ENCODE measurements at places on chromosomes 4 and X. TPM values are rescaled to one million over a fixed set of nuclear protein-coding genes. Genes with fewer than 3 reads are reported as not detected.

DNA sequence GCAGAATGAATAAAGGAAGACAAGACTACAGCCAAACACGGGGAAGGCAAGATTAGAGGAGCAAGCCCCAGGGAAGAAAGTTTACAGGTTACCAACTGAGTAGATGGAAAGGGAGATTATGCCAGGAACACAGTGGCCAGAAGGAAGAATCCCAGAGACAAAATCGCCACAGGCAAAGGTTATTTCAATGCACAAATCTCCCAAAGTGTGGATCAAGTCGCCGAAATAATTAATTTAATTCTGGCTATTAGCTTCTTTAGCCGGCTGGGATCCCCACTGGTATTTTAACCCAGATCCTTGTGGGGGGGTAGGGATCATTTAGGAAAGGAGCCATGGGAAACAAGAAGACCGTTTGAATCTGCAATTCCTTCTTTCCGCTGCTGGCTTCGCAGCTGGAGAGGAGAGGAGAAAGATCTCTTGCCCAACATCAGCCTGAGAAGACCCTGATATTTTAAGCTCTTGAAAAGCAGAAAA, 171.0 kb downstream of the DHX15 start:
- no peak for DNase-seq

The DUSP9 gene
- total RNA-seq: 0.91 TPM

GRCh38 chr4:70651864-70652506, 14.3 kb downstream of the JCHAIN start:
- no peak for DNase-seq

GRCh38 chr4:122086338-122087065, 65.6 kb upstream of the BLTP1 start:
- DNase-seq: no peak

The ANK2 gene
- total RNA-seq: 20.8 TPM

DNA sequence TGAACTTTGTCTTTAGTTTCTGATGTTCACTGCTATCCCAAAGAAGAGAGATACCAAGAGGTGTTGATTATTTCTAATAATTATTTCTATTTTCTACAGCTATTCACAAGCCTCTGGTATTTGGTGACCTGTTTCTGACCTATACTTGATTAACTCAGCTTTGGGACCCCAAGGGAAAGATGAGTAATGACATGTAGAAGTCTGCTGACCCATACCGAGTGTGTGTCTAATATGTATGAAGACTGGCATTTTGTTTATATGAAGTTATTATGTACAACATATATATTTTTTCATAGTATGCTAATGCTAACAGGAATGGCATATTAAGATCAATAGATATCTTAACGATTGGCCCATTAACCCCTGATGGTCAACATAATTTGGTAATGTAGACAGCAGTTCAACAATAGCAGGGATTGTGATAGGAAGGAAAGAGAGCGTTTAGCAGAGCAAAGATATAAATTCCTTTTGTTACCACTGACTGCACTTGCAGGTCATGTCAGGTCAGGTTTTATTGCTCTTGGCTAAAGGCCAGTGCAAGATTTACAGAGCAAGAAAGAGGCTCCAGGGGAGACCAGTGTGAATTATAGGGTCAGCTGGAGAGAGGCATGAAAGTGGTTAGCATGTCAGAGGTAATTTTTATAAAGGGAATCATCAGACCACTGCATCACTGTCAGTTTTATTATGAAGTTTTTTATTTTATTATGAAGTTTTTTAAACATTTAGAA, 94.7 kb upstream of the DIPK2B start:
- DNase-seq: no peak

The GAGE2A gene
- total RNA-seq: not detected

DNA sequence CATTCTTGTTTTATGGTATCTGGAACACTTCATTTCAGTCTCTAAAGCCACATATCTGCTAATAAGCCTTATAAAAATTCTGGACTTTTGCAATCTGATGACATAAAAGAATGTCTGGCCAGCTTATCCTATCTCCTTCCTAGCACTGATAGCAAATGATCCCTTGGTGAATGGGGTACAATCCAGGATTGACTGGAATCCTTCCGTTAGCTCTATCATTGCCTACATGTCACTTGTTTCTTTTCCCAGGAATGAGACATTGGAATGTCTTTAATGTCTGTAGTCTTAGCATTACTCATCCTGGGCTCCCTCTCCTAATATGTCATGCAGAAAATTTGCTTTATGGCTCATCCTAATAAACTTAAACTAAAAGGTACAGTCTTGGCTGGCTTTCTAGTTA, 14.8 kb upstream of the PABPC4L start:
- DNase-seq: no peak

GRCh38 chr4:84502333-84502954, 3.4 kb upstream of the NKX6-1 start:
- no peak for DNase-seq

DNA sequence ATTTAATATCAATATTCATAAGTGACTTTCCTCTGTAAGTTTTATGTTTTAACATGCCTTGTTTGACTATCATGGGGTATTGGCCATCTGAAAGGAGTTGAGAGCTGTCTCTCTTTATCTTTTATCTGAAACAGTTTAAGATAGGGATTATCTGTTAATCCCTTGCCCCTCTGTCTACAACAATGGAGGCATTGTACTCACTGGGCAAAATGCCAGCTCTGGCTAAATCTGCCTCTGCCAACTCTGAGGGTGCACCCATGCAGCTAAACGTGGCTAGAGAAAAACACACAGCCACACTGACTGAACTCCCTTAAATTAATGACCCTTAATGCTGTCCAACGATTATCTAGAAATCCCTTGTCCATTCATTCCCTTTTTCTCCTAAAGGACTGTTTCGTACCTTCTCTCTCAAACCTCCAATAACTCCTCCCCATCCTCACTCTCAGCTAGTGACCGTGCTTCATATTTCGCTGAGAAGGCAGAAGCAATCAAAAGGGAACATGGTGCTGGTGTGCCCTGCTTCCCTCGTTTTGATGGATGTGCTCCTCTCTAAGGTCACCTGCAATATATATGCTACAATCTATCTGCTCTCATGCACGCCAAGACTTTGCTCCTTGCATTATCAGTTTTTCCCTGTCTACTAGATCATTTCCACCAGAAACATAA, 10.3 kb downstream of the PHKA2 start:
- no peak for DNase-seq

DNA sequence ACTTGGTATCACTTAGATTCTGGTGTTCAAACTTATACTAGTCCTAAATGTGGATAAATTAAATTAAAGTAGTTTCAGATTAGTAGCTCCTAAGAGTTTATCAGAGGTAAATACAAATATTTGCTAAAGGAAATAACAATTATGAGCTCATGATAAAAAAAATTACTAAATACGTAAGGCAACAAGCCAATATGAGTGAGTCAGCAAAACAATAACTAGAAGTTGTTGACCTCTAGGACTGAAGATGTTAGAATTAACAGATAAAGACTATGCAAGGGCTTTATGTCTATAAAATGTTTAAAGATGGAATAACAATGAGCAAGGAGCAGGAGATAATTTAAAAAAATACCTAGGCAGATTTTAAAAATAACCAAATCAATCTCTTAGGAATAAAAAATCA, 195.8 kb downstream of the CLCN4 start:
- no peak for DNase-seq

GRCh38 chr4:6474705-6475457, 2.5 kb upstream of the PPP2R2C start:
- DNase-seq: peak; percentile 59

The CXCR3 gene
- total RNA-seq: not detected

- DNase-seq: no peak
Measured at GRCh38 chrX:75746891-75747639, 38.0 kb downstream of the MAGEE2 start.

GRCh38 chr4:3629665-3630064, 97.4 kb upstream of the LRPAP1 start:
- no peak for DNase-seq

- no peak for DNase-seq
Measured at GRCh38 chrX:131306601-131307000, 17.5 kb upstream of the IGSF1 start.

DNA sequence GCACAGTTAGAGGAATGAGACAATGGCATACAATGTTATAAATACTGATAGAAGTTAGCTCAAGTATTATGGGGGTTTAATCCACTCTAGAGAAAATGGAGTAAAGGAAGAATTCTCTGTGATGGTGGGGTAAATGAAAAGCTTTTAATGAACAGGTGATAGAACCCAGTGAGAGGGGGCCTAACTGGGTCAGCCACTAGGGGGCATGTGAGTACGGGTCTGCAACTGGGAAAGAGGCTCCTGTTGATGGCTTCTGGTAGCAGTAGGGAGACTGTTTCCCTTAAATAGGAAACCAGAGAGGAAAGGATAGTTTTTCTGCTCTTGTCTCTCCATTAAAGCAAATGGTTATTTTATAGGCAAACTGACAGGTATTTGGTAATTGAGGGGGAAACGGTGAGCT, 132.8 kb upstream of the GPR101 start:
- no peak for DNase-seq

DNA sequence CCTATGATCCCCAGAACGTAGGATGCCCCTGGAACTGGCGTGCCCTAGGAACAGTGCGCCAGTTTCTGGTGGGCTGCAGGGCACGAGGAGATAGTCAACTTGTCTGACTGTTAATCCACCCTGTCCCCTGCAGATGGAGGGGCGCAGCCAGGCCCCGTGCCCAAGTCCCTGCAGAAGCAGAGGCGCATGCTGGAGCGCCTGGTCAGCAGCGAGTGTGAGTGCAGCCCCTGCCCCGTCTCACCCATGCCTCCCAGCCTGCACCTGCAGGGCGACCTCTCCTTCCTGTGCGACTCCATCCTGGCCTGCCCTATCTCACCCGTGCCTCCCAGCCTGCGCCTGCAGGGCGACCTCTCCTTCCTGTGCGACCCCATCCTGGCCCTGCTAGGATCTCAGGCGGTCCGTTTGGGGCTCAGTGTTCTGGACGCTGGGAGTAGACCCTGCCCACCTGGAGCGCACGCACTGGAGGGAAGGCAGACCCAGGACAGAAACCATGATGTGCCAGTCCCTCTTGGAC, 22.2 kb downstream of the WFS1 start:
- DNase-seq: no peak

- no peak for DNase-seq
Measured at GRCh38 chrX:140360284-140360683, 144.6 kb downstream of the SOX3 start.

DNA sequence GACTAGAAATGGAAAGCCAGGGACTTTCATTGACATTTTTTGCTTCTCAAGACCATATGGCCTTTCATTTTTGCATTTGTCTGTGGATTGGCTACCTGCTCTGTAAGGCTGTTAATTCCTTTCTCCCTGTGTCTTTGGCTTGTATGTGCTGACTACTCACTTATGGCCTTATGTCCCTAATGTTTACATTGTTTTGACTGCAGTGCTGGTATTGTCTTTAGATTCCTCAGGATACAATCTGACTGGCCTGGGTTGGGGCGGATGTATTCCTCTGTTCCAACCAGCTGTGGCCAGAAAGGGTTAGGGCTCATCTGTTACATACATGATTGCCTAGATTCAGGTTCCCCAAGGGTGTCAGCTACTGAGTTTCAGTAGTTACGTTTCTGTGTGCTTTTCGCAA, 108.1 kb downstream of the RAPGEF2 start:
- DNase-seq: no peak

GRCh38 chr4:157115613-157116335, 39.8 kb downstream of the GLRB start:
- no peak for DNase-seq

The F8A3 gene
- 5.6 TPM for total RNA-seq

- DNase-seq: no peak
Measured at GRCh38 chr4:40055511-40055862, 1.2 kb upstream of the N4BP2 start.

DNA sequence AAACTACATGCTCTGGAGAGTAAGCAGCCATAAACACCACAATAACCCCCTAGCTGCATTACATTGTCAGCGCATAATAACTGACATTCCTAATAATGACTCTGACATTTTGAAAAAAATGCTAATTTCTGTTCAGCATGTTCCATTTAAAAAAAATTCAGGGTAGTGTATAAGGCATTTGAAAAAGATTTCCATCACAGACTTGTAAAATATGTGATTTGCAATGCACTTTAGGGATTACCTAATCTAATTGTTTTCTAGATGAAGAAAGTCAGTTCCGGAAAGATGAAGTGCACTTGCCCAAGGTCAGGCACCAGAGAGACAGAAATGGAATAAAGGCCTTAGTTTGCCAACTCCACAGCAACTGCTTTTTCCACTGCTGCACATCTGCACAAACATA, 55.3 kb downstream of the FANCB start:
- no peak for DNase-seq

GRCh38 chr4:157964463-157964862, 208.4 kb downstream of the GASK1B start:
- DNase-seq: no peak

DNA sequence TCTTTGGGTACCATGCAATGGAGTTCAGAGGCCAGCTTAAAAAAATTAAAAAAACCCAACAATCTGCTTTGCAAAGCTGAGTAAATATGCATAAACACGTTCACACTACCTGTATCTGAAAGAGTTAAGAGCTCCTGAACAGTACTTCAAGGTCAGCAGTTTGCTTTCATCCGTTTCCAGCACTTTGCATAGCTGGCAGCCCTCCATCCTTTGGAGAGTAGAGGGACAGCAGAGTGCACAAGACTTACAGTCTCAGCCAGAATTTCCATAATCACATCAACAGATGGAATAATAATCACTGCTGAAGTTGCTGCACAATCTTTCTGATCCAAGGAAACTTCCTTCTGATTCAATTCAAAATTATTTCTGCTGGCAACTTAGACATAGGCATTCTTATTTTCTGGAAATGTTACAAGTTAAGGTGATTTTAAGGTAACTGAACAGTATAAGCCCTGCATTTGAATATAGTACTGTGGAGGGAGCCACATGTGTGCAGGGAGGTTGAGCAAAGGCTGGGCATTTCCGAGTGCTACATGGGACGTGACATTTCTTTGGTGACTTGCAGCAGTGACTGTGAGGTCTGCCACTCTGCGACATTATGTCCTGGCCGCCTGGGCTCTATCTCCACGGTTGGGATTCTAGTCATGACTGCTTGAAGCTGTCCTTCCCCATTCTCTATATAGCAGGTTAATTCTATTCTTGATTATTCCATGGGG, 73.5 kb upstream of the EMCN start:
- no peak for DNase-seq

DNA sequence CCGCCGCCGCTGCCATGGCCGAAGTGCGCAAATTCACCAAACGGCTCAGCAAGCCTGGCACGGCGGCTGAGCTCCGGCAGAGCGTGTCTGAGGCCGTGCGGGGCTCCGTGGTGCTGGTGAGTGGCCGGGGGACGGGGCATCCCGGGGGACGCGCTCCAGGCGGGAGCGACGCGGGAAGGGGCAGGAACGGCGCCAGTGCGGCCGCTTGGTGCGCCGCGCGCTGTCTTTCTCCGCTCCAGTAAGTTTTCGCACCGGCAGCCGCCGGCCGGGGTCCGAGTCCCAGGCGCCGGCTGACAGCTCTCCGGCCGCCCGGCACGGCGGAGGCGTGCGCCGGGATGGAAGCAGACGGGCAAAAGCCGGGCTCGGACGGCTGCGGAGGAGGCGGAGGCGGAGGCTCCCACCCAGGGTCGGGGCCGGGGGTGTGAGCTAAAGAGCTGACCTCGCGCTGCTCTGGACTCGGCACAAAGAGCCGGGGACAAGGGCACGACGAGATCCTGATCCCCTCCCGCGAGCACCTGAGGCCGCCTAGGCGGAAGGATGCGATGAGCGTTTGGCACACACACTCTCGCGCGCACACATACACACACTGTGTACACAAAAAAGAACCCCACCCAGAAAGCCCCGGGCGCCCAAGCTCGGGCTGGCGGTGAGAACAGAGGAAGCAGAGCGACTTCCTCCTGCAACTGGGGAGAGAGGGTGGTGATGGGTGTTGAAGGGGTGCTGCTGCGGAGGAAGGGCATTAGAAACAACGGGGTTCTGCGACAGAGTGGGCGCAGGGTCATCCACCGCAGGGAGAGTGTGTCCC, 545 bp downstream of the DOCK11 start:
- DNase-seq: no peak

GRCh38 chr4:6047130-6047673, 29.0 kb upstream of the C4orf50 start:
- no peak for DNase-seq
